ENCODE measurements at places on chromosomes 4 and X.

DNA sequence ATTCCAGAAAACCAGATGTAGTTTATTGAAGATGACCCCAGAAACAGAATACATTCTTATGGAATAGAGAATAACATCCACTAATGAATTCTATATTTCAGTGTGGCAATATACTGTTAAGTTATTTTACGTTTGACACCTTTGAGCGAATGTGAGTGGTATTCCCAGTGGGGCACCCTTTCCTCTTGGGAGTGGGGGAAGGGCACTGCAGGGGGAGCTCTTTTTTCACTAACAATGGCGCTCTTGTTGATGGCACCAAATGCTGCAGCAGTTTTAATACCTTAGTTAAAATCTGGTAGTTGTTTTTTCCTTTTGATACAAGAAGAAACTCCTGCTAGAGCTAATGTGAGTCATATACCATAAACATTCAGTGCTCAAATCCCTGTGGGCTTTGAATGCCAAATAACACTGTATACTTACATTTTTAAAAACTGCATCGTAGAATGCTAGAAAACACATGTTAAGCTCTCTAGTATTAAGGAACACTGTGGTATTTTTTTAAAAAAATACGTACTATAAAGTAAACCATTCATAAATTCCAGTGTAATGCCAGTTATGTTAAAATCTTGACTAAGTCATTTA, 178.5 kb downstream of the DCHS2 start:
- no peak for DNase-seq

GRCh38 chrX:41314881-41315280, 19.1 kb upstream of the DDX3X start:
- DNase-seq, result no peak

DNA sequence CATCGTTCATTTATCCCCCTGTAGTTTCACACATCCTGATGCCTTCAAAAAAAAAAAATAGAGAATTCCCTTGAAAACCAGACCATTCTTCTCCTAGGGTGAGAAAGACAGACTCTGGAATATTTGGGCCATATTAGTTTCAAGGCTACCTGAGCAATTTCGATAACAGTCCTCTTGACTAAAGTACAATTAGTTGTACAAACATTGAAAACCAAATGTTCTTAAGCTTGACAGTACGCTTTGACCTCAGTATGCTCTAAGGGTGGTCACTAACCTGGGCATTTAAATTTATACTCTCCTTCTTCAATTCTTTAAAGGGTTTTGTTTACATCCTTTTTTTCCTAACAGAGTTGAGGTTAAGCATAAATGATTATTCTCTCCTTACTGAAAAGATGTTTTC, 364.6 kb upstream of the FTHL17 start:
- DNase-seq, result no peak

DNA sequence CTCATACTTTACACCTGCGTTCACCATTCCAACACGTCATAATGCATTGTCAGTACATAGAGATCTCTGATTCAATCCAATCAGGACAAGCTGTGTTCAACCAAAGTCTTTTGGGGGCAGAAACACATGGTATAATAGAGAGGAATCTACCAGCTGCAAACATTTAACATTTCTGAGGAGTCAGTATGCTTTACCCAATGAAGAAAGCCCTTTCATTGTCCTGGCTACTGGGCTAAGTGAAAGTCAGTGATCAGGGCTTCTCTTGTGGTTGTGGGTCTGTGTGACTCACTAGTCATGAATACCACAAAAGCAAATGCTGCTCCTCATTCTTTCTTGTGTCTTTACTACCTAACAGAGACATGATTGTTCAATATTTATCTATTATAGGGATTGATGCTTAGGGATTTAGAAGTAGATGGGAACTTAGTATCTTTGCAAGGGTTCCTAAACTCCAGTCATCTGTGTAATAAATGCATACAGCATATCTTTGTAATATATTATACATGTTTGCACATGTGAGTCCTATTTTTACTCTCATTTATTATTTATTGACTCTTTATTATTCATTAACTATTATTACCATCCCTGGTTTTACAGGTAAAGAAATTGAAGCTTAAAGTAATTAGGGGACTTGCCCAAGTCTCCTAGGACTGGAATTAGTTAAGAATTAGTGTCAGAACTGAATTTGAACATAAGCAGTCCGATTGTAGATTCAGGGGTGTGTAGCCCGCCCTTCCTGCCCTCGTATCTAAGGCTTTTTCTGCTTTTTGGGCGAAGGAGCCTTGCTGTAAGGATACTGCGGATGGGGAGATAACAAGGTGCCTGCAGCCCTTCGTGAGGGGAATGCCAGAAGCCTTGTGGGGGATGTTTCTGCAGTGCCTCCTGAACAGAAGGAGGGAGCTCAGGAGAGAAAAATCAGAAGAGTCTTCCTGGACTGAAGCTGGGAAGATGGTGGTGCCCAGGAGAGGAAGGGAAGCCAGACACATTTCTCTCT, 353.1 kb upstream of the BOD1L1 start:
- no peak for DNase-seq

DNA sequence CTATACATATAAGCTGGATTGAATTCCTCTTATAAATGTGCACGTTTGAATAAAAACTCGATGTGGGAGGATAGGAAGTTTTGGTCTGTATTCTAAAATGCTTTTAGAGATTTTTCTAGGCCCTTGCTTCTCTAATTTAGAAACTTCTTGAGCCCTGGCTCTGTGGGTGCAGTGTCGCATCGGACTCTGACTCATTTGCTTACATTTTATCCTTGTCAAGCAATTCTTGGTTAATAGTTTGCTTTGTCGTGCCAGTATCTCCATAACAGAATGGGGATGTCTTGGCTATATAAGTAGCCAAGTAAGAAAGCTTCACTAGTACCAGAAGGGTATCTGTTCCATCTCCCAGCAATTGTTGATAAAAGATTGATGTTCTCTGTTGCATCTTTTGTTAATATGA, 10.7 kb downstream of the SGMS2 start:
- DNase-seq, result no peak
